ENCODE measurements at places on chromosomes 1 and 21.

DNA sequence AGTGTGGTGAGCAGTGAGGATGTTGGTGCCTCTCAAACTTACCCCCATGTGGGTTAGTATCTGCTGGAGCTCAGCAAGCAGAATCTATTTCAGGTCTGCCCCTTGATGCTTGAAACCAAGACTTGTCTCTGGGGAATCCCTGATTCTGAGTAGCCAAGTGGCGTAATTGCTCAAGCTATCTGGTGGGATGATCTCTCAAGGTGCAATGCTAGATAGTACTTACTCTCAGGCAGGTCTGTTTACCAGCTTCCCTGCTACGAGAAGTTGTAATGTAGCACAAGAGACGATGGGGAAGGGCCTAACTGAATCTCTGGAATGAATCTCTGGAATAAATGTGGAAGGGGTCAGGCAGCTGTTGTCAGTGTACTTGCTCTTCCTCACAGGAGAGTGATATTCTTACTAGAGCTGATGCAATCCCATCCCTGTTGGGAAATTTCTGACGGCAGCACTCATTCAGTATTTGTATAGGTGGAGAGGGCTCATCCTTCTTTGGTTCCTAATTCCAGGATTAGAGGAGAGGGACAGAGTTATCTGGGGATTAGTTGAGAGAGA lies 65.4 kb downstream of the MACF1 start:
- no peaks in the 10 kb centered on the region for H3K36me3 ChIP-seq
- no peak for DNase-seq
- no peak overlapping the region for H3K4me3 ChIP-seq
- peak overlapping the region; percentile 65 for H3K27ac ChIP-seq
- no peaks in the 10 kb centered on the region for H3K27me3 ChIP-seq

GRCh38 chr1:167881786-167882185 lies 32.1 kb downstream of the ADCY10 start:
- DNase-seq: no peak
- no peaks in the 10 kb centered on the region for H3K27me3 ChIP-seq
- no peak overlapping the region for H3K27ac ChIP-seq
- H3K4me3 ChIP-seq: no peak overlapping the region
- no peaks in the 10 kb centered on the region for H3K36me3 ChIP-seq
- no peaks in the 10 kb centered on the region for H3K4me1 ChIP-seq

GRCh38 chr1:182633657-182634281 lies 29.6 kb upstream of the RGS16 start:
- H3K27ac ChIP-seq: no peak overlapping the region
- no peaks in the 10 kb centered on the region for H3K36me3 ChIP-seq
- no peak overlapping the region for H3K4me3 ChIP-seq
- DNase-seq: peak; percentile 50
- H3K27me3 ChIP-seq: no peaks in the 10 kb centered on the region
- H3K4me1 ChIP-seq: peaks cover 5% of the 10 kb centered on the region

- peak overlapping the region; percentile 36 for H3K27ac ChIP-seq
- no peaks in the 10 kb centered on the region for H3K27me3 ChIP-seq
- peaks cover 3% of the 10 kb centered on the region for H3K36me3 ChIP-seq
- DNase-seq: no peak
- H3K4me1 ChIP-seq: peaks cover 3% of the 10 kb centered on the region
These were observed 47.6 kb downstream of the PKN2 start for GRCh38 chr1:88731475-88732269.

DNA sequence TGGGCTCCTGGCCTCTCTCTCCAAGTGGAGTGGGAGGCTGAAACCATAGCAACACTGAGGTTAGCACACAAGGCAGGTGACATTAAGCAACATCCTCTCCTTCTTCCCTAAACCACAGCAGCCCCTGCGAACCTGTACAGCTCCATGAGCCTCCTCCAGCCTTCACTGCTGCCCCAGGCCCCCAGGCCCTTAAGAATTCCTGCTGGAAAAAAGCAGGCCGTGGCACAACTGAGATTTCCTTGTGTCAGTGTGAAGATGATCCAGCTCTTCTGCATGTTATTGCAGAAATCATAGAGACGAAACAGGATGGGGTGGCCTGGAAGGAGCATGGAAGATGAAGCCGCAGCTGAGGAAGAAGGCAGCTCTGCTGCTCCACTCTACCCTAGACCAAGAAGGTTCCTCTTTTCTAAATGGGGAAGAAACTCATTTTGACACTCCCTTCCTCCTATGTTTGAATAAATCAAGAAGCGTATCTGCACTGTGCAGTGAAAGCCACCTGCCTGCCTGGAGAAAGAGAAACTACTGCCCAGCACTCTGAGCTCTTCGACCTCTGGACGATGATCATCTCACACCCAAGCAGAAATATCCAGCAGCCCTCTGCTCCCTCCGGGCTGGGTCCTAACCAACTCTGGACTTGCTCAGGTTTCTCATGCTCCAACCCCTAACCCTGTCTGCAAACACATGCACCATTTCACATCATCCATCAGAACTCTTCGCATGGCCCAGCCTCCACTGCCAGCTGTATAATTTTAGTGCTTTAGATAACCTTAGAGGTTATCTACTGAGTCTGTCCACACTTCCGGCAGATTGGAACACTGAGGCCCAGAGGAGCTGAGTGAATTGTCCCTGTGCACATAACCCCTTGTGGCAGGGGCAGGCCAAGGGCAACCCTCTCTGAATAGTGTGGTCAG lies 20.7 kb downstream of the SH3BP5L start:
- peaks cover 12% of the 10 kb centered on the region for H3K4me1 ChIP-seq
- no peaks in the 10 kb centered on the region for H3K36me3 ChIP-seq
- H3K27me3 ChIP-seq: no peaks in the 10 kb centered on the region
- H3K4me3 ChIP-seq: no peak overlapping the region

GRCh38 chr1:216929870-216930582 lies 206.8 kb upstream of the ESRRG start:
- no peak overlapping the region for H3K4me3 ChIP-seq
- H3K27me3 ChIP-seq: no peaks in the 10 kb centered on the region
- no peak overlapping the region for H3K27ac ChIP-seq
- H3K36me3 ChIP-seq: no peaks in the 10 kb centered on the region

DNA sequence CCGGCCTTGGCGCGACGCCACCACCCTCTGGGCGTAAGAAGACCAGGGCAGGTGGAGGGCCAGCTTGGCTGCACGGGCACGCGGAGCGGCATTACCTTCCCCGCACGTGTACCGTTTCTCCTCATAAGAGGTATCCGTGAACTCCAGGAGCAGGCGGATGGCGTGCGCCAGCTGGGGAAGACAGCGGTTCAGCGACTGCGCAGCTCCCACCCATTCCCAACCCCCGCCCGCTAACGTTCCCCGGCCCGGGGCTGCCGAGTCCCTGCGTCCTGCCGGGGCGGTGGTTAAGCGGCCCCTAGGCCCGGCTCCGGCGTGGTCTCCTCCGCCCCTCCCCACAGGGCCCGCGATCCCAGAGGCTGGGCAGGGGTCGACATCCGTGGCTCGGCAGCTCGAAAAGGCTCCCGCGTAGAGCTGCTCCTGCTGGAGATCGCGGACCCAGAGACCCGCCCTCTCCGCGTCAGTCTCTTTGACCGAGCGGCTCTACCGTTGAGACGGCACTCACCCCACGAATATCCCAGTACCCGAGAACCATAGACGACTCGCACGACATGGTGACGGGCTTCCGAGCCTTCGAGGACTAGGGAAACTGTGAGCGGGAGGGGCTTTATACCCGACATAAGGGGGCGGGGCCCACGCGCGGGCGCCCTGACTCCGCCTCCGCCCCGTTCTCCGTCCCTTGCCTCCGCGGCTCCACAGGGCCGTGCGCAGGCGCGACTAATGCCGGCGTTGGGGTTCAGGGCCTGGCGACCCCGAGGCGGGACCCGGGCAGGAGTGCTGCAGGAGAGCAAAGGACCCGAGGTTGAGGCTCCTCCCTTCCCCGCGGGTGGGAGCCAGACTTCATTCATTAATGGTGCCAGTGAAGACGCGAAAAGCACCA lies 862 bp downstream of the GSTM3 start:
- no peaks in the 10 kb centered on the region for H3K4me1 ChIP-seq
- peak overlapping the region; percentile 68 for H3K4me3 ChIP-seq
- H3K27ac ChIP-seq: peak overlapping the region; percentile 58
- no peaks in the 10 kb centered on the region for H3K36me3 ChIP-seq
- DNase-seq: peak; percentile 72

GRCh38 chr1:87594736-87595383 lies 266.2 kb downstream of the LMO4 start:
- H3K27me3 ChIP-seq: no peaks in the 10 kb centered on the region
- H3K36me3 ChIP-seq: no peaks in the 10 kb centered on the region
- H3K4me3 ChIP-seq: no peak overlapping the region
- DNase-seq: no peak
- H3K27ac ChIP-seq: no peak overlapping the region

GRCh38 chr1:67323087-67323486 lies 15.4 kb downstream of the IL12RB2 start:
- H3K4me1 ChIP-seq: no peaks in the 10 kb centered on the region
- H3K36me3 ChIP-seq: no peaks in the 10 kb centered on the region
- H3K27ac ChIP-seq: no peak overlapping the region

GRCh38 chr21:43211760-43212115 lies 42.9 kb downstream of the CRYAA start:
- H3K36me3 ChIP-seq: no peaks in the 10 kb centered on the region
- H3K27me3 ChIP-seq: no peaks in the 10 kb centered on the region
- H3K4me3 ChIP-seq: no peak overlapping the region
- DNase-seq: peak; percentile 42

- H3K27me3 ChIP-seq: no peaks in the 10 kb centered on the region
- no peak for DNase-seq
- peak overlapping the region; percentile 33 for H3K27ac ChIP-seq
- H3K4me3 ChIP-seq: no peak overlapping the region
- H3K4me1 ChIP-seq: peaks cover 39% of the 10 kb centered on the region
These were observed 1.3 kb upstream of the S100A10 start for GRCh38 chr1:151994956-151995355.

DNA sequence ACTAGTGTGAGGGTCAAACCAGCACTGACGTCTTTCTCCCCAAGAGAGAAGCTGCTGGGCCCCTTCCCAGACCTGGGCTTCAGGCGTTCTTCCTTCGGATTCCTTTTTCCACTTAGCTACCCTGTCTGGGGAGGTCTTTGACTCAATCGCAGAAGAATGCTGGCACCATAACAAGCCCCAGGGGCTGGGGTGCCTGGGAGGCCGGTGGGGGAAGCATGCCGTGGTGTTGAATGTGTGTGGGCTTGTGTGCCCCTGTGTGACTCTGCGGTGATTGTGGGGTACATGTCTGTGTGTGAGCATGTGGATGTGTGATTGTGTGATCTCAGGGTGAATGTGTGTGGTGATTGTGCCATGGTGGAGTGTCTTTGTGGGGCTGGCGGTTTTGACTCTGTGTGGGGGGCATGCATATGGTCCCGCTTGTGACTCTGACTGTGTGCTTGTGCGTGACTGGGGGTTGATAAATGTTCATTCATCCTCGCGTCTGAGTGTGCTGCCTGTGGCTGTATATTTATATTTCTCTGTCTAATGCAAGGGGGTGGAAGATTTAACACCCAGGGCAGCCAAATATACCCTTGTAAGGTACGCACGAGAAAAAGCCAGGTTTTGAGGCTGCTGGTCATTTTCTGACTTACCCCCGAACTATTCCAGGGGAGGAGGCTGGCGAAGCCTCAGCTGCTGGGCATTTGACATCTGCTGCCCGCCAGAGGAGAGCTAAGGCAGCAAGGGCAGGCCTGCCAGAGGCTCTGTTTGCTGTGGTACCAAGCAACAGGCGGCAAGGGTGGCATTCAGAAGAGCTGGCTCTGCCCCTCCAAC lies 1.1 kb upstream of the SYNC start:
- H3K4me3 ChIP-seq: peak overlapping the region; percentile 62
- H3K27ac ChIP-seq: peak overlapping the region; percentile 86
- H3K4me1 ChIP-seq: peaks cover 9% of the 10 kb centered on the region

- no peak overlapping the region for H3K27ac ChIP-seq
- no peak overlapping the region for H3K4me3 ChIP-seq
- DNase-seq: no peak
- no peaks in the 10 kb centered on the region for H3K36me3 ChIP-seq
- no peaks in the 10 kb centered on the region for H3K4me1 ChIP-seq
These were observed 44.5 kb downstream of the IL12RB2 start for GRCh38 chr1:67352211-67352610.

GRCh38 chr1:30368651-30369240 lies 354.6 kb downstream of the MATN1 start:
- H3K27me3 ChIP-seq: no peaks in the 10 kb centered on the region
- H3K4me3 ChIP-seq: no peak overlapping the region
- H3K36me3 ChIP-seq: no peaks in the 10 kb centered on the region

- H3K27me3 ChIP-seq: no peaks in the 10 kb centered on the region
- no peak overlapping the region for H3K4me3 ChIP-seq
- H3K4me1 ChIP-seq: no peaks in the 10 kb centered on the region
- no peak for DNase-seq
These were observed 10.5 kb upstream of the TTC4 start for GRCh38 chr1:54705153-54705552.

- no peaks in the 10 kb centered on the region for H3K27me3 ChIP-seq
- H3K4me3 ChIP-seq: no peak overlapping the region
- peak overlapping the region; percentile 95 for H3K27ac ChIP-seq
- H3K36me3 ChIP-seq: peaks cover 27% of the 10 kb centered on the region
- no peak for DNase-seq
These were observed 4.9 kb downstream of the CGN start for GRCh38 chr1:151516031-151516511.

GRCh38 chr1:57910782-57911181 lies 486.9 kb upstream of the DAB1 start:
- no peaks in the 10 kb centered on the region for H3K4me1 ChIP-seq
- no peaks in the 10 kb centered on the region for H3K36me3 ChIP-seq
- no peak overlapping the region for H3K27ac ChIP-seq
- H3K4me3 ChIP-seq: no peak overlapping the region

DNA sequence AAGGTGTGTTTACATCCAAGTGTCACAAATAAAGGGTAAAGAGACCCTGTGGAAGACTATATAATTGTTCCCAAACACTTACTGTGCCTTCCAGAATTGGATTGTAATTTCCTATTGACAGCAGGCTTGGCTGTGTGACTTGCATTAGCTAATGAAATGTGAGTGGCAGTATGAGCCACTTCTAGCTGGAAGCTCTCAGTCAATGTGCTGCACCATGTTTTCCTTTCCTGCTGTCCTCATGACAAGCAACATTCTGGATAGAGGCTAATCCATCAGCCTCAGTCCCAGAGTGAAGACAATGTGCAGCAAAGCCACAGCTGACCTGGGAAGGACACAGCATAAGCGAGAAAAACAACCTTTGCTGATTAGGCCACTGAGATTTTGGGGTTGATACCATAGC lies 5.9 kb upstream of the FOXJ3 start:
- H3K36me3 ChIP-seq: no peaks in the 10 kb centered on the region
- no peaks in the 10 kb centered on the region for H3K4me1 ChIP-seq
- no peaks in the 10 kb centered on the region for H3K27me3 ChIP-seq
- no peak overlapping the region for H3K27ac ChIP-seq
- H3K4me3 ChIP-seq: no peak overlapping the region
- DNase-seq: no peak

GRCh38 chr1:170288155-170288554 lies 142.4 kb downstream of the NTMT2 start:
- H3K27ac ChIP-seq: no peak overlapping the region
- DNase-seq: no peak
- no peaks in the 10 kb centered on the region for H3K27me3 ChIP-seq
- no peaks in the 10 kb centered on the region for H3K4me1 ChIP-seq
- H3K36me3 ChIP-seq: no peaks in the 10 kb centered on the region

GRCh38 chr1:210434223-210434622 lies 105.5 kb downstream of the HHAT start:
- no peaks in the 10 kb centered on the region for H3K4me1 ChIP-seq
- H3K4me3 ChIP-seq: no peak overlapping the region
- H3K27ac ChIP-seq: no peak overlapping the region

GRCh38 chr1:5223206-5223605 lies 568.8 kb downstream of the AJAP1 start:
- H3K4me1 ChIP-seq: no peaks in the 10 kb centered on the region
- H3K27me3 ChIP-seq: no peaks in the 10 kb centered on the region
- no peak for DNase-seq
- H3K4me3 ChIP-seq: no peak overlapping the region
